ENCODE measurements at places on chromosomes 7 and 10. TPM values are rescaled to one million over a fixed set of nuclear protein-coding genes. Genes with fewer than 3 reads are reported as not detected.

RFC2 gene
- polyA plus RNA-seq = 34.2 TPM

DNA sequence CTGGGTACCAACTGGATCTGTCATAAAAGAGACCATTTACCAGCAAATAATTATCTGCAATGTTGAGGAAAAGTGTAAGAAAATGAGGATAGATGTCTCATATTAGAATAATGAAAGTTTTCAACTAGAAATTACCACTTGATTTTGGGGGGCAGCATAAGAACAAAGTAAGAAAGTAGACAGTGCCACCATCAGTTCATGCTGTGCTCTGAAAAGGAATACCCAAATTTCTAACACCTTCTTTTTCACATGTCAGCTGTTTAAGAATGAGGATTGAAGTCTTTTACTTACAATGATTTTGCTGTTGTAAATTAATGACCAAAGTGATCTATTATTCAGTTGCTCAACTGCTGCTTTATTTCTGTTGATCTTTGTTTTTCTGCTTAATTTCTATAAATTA, 578.3 kb downstream of the ETV1 start:
- no peak for DNase-seq

GRCh38 chr10:49365675-49366415, 30.0 kb downstream of the DRGX start:
- DNase-seq = no peak

VGF gene
- polyA plus RNA-seq = not detected

DNA sequence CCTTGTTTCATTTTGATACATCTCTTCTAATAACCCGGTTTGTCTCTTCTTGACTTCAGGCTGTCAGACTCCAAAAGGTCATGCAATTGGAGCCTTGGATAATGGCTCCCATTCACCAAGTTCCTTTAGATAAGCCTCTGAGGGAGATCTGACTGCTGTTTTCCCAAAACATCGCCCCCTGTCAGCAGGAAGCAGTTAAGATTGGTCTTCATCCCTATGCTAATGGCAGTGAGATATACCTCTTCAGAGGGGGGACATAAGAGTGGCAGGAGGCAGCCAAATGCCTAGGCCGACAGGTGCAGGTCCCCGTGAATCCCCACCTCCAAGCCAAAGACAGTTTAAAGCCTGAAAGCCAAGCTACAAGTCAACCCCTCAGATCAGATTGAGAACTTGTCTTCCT, 144.6 kb downstream of the WDR11 start:
- no peak for DNase-seq

DNA sequence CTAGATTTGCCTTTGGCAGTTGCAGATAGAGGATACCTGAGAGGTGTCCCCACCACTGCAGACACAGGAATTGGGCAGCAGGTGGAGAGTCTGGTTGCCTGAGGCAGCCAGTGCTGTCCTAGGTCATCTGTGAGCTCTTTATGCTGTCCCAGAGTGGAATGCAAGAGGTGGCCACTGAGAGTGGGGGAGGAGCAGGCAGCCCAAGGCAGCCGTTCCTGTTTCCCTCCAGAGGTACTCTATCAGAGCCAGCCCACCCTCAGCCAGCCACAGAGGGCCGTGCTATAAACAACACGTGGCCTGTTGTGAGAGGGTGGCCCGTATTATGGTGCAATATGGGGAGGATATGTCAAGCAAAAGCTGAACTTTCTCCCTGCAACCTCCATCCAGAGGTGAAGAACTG, 8.5 kb downstream of the LRRC18 start:
- DNase-seq = no peak

DNA sequence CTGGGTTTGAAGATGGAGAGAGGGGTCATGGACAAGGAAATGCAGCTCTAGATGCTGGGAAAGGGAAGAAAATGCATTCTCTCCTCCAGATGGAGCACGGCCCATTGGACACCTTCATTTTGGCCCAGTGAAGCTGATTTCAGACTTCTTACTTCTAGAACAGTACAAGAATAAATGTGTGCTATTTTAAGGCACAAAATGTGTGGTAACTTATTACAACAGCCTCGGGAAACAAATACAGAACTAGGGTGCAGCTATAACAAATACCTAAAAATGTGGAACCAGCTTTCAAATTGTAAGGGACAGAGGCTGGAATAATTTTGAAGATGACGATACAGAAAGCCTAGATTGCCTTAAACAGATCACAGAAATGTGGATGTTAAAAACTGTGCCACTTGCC, 54.1 kb downstream of the CYTH3 start:
- DNase-seq = no peak

DNA sequence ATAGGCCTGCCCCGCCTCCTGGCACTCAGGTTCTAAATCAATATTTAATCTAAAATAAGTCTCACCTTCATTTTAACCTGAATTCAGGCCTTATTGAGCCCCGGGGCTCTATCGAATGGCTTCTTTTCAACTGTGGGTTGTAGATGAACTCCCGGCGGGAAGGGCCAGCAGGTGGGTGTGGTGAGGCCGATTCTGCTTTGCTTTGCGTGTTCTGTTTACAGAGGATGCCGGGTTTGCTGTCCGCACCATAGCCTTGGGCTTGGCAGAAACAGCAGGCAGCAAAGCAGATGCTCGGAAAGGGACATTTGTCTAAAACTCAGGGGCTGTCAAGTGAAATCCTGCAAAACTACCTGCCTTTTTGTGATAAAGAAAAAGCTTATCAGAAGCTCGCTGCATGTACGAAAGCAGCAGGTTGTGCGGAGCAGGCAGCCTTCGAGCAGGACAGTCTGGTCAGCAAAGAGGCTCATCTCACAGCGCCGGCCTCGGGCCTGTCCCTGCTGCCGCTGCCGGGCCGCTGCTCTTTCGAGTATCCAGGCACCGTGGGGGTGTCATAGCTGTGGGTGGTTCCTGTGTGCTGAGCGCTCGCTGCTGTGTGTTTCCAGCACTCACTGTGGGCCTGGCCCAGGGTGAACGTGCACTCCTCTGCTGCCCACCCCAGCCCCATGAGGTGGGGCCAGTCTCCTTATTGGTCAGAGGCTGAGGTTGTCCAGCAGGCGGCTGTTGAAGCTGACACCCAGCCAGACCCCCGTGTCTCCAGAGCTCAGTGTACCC, 434.8 kb upstream of the FOXK1 start:
- no peak for DNase-seq

IL2RA gene
- not detected for polyA plus RNA-seq

AIMP2 gene
- 30.3 TPM for polyA plus RNA-seq

DNA sequence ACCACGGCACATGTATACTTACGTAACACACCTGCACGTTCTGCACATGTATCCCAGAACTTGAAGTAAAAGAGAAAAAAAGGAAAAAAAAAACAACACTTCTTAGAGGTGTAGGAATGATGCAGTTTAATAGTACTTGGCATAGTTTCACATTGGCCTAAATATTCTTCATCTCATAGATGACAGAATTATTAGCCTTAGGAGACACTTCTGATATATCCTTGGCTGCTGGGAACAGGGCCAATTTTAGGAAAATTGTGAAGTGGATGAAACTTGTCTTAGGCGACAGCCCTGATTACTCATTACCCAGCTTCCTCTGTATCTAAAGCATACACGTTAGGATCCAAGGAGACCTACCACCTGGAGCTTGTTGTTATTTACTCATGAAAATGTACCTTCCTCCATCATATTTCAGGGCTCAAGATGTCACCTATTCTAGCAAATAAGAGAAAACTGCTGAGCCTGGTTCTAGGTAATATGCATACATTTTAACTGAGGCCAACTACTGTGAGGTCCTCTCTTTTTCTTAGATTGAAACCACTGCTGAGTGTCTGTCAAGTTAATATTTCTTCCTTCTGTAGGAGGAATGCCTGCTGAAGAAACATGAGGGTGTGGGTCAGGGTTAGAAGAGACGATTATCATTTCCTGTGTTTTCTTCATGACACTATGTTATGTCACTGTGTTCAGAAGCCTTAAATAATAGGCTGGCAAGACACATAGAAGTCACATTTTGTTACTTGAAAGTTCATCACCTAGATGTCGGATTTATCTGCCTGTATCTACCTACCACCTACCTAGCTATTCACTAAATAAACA, 44.3 kb downstream of the CPED1 start:
- DNase-seq = no peak

PILRA gene
- 5.2 TPM for polyA plus RNA-seq

ACSL5 gene
- polyA plus RNA-seq = 3.1 TPM

- DNase-seq = no peak
Measured at GRCh38 chr7:139629392-139630082, 106.1 kb downstream of the CLEC2L start.

AASS gene
- 19.8 TPM for polyA plus RNA-seq

- DNase-seq = no peak
Measured at GRCh38 chr10:103916254-103916653, 1.7 kb downstream of the STN1 start.

DNA sequence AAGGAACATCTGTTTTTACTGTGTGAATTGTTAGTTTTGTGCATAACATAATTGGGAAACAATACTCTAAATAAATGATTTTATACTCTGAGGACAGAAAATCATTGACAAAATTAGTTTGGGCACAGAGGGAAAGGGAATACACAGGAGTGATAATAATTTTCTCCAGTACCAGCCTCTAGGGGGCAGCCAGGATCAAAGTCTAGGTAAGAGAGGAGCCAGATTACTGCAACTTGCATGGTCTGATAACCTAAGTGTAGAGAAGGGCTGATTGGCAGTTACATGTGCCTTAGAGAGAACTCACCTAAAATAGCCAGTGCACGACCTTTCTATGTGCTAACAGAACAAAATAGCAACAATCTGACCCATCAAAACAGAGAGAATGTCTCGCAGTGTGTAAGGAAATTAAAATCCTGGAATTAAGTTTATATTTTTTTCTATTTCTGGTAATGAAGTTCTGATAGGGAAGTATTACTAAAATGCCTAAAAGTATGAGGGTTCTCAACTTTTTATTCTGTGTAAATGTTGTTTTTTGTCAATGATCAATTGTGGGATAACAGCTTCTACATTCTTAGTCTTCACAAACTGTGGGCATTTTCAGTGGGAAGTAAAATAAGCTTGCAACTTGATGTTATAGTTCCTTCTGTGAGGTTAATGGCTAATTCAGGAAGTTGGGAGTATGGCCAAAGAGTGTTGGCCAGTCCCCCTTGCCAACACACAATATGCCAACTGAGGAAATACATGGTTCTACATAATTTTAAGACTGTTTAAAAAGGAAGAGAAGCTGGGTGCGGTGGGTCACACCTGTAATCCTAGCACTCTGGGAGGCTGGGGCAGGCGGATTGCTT, 66.4 kb downstream of the EXOC6 start:
- DNase-seq = peak; percentile 19

DNA sequence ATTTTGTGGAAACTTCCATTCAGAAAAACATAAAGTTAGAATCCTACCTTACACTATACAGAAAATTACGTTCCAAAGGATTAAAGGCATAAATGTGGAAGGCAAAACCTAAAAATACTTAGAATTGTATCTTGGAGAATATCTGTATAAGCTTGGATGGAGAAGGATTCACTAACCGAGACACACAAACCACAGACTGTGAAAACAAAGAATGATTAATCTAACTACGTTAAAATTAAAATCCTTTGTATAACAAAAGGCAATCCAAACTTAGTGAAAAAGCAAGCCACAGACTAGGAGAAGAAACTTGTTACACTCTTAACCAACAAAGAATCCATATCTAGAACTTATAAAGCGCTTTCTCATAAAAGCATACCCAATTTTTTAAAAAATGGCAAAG, 678.8 kb downstream of the INHBA start:
- DNase-seq = no peak

- DNase-seq = no peak
Measured at GRCh38 chr10:500876-501275, 188.6 kb downstream of the DIP2C start.

SORCS3 gene
- not detected for polyA plus RNA-seq

DNA sequence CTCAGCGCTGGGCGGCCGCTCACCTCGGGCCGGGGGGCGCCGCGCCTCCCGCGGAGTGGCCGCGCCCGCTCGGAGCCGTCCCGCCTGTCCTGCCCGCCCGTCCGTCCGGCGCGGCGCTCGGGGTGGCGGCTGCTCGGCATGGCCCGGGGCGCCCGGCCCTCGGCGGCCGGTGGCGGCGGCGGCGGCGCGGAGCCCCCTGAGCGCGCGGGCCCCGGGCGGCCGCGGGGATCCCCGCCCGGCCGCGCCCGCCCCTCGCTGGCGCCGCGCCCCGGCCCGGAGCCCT, 338 bp downstream of the SDK1 start:
- DNase-seq = no peak

DNA sequence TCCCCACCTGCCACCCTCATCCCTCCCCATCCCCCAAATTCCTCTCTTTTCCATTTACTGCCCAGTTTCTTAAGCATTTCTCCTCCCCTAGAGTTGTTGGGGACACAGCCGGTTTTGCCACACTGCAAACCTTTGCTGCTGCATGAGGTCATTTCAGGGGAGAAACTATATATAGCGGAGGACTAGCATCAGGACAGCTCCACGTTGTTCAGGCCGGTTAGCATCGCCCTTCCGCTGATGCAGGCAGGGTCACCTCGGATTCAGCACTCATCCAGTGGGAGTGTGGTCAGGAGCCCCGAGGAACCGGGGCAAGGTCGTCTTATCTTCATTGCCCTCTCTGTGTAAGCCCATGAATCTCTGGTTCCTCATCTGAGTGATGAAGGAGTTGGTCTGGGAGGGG, 15.6 kb downstream of the UBTD1 start:
- no peak for DNase-seq

- no peak for DNase-seq
Measured at GRCh38 chr7:47232751-47233412, 349.0 kb downstream of the TNS3 start.

DNA sequence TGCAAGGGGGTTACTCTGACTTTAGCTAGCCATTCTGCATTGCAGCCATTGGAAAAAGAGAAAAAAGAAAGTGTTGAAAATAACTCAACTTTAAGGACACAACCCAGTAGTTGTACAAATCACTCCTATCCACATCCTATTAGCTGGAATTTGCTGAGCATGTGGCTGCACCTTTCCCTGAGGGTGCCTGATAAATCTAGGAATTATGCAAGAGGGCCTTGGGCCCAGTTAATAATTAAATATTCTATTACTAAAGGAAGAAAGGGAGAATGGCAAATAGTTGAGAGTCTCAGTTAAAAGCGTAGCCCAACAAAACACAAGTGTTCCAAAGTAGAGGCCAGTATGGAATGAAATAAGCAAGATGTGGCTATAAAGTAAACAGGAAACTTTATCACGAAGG, 200.9 kb upstream of the CNTNAP2 start:
- DNase-seq = no peak
